ENCODE measurements at places on chromosomes 7 and 10.

- peak; percentile 92 for DNase-seq
Measured at GRCh38 chr10:21495752-21496342, 29.6 kb downstream of the SKIDA1 start.

DNA sequence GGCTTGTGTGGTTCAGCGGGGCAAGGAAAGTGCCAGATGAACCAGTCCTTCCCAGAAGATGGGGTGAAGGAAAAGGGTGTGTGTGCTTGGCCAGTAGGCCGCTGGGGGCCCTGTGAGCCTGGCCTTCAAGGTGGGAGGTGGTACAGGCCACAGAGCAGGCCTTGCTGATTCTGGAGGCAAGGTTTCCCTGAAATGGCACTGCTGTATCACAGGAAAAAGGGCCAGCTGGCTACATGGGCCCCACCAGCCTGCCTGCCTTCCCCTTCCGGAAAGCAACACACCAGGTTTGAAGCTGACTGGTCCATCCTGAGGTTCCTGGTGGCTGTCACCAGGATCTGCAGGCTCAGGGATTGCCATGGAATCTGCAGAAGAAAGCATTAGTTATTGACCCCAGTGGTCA lies 12.5 kb downstream of the MMRN2 start:
- no peak for DNase-seq

- DNase-seq, result no peak
Measured at GRCh38 chr10:43878386-43878785, 229.7 kb upstream of the ZNF32 start.

- DNase-seq, result no peak
Measured at GRCh38 chr10:86956848-86957448, 467 bp downstream of the MMRN2 start.

DNA sequence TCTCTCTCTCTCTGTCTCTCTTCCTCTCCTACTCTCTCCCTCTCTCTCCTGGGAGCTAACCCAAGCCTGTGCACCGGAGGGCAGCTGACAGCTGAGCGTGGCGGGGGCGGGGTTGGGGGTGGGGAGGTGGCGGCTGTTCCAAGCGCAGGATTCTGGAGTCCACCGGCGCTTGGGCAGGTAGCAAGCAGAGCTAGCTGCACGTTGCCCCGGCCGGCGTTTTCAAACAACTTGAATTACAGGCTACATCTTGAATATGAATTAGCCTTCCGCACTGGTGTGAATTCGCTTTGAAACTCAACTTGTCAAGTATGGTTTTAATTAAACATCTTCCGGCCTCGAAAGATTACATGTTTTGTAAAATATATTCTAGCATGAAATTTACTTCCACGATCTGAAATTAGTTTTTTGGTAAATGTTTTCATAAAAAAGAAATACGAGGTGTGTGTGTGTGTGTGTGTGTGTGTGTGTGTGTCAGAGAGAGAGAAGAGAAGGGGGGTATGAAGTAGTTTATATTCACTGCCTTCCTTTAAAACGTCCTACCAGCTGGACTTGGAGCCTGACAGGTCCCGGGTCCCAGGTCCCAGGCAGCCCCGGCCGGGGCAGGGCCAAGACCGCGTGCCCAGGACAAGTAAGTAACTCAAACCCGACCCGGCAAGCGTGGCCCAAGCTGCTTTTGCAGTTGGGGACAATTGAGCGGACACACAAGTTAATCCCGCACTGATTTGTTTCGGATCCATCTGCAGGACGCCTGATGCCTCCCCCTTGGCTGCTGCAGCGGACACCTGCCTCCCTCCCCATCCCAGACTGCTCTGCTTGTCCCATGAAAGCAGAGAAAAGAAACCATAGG lies 9.0 kb upstream of the DLX6 start:
- no peak for DNase-seq

DNA sequence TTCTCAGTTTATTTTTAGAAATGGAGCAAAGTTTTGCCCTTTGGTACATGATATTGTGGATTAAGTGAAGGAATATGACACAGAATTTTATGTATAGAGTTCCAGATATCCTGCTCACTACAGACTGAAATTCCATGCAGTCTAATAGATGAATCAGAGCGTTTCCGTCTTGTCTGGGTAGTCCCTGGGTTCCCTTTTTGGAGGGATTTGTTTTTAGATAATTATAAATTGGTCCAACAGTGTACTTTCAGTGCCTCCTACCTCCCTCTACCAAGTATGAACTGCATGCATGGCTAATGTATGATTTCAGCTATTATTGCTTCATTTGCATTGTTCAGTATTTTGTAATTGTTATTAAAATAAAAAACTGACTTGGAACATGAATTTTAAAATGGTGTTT lies 74.4 kb downstream of the SEPTIN7 start:
- DNase-seq, result no peak

DNA sequence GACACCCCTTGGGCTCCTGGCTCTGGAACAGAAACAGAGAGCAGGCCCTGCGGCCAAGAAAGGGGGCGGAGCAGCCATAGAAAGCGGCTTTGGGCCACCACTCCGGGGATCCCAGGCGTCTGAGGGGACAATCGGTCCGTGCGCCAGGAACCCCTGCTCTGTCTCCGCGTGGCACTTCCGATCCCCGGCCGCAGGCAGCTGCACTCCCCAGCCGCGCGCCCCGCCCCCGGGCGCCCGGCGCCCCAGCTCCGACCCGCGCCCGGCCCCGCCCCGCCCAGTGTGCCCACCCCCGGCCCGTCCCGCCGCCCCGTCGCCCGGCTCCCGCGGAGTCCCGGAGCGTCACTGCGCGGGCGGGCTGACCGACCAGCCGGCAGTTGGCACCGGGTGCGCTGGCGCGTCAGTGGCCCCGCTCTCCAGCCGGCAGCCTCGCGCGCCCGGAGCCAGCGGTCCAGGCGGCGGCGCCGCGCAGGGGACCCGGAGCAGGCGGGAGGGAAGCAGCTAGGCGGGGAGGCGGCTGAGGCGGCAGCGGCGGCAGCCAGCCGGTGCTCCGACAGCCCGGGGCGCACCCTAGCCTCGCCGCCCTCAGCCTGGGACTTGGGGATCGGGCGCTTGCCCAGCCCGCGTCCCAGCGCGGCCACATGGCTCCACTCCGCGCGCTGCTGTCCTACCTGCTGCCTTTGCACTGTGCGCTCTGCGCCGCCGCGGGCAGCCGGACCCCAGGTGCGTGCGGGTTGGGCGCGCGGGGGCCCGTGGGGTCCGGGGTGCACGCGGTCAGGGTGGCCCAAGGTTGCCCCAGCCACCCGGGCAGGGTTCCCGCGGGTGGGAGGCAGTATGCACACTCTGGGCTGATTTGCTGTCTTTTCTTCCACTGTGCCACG lies at the start of gene ADAMTS14:
ADAMTS14 (plus strand) TSS at position 342 of the 878 bp plus-strand sequence; CDS start at position 639, 297 bp downstream.
- peak; percentile 81 for DNase-seq

DNA sequence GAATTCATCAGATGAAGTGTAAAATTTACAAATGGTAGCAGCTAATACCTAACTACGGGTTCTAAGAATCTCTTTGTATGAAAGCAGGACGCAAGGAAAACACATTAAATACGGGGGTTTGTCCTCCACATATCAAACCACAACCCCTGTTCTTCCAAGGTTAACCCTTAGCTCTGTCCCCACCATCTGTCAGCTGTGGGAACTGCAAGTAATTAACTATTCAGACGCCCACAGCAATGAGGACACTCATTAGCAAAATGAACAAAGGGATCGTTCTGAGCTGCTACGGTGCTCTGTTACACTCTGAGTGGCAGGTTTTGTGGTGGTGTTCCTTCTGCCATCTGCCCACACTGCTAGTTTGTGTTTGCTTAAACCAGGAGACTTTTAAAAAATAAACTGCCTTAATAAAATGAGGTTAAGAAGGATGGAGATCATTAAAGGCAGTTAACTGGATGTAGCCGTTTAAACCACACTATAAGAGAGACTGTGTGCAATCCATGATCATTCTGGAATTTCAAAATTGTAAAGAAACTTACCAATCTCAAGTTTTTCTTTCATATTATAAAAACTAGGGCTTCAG lies 51.4 kb downstream of the C10orf67 start:
- DNase-seq, result no peak

DNA sequence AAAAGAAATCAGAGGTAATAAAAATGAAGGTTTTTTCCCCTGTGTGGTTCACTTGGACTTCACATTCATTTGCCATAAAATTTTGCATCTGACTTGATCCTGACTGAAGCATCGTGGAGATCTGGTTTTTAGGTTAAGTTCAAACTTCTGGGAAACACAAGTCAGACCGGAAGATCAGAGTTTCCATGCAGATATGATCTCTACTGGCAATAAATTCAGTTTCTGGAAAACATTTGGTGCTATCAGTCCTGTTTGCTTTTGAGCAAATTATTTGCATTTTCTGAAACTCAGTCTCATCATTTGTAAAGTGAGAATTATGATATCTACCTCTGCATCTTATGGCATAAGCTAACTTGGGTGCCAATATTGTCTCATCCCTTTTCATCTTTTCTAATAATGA lies 81.3 kb upstream of the KCNMA1 start:
- no peak for DNase-seq

DNA sequence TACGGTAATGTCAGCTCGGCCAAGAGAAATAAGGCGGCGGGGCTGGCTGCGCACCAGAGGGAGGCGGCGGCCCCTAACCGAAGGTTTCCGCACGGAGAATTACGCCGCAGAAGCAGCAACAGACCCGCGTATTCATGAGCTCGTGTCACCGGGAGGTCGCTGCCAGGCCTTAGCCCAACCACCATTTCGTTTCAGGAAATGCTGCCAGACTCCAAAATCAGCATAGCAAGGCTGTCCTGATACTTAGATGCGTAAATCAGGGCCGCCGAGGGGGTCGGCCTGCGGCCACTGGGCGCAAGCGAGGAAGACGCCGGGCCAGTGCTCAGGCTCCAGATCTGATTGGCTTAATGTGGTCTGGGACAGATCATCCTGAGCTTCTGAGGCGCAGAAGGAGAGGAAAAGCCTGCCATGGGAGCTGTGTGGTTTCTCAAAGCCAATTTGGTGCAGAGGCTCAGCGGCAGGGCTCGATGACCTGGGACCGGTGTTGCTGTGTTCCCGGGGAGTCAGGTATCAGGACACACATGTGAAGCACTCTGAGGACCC lies 247.9 kb downstream of the BAMBI start:
- peak; percentile 83 for DNase-seq

GRCh38 chr7:31110331-31111108 lies 58.4 kb downstream of the ADCYAP1R1 start:
- DNase-seq, result no peak

- no peak for DNase-seq
Measured at GRCh38 chr10:130707389-130707979, 571.3 kb downstream of the GLRX3 start.

DNA sequence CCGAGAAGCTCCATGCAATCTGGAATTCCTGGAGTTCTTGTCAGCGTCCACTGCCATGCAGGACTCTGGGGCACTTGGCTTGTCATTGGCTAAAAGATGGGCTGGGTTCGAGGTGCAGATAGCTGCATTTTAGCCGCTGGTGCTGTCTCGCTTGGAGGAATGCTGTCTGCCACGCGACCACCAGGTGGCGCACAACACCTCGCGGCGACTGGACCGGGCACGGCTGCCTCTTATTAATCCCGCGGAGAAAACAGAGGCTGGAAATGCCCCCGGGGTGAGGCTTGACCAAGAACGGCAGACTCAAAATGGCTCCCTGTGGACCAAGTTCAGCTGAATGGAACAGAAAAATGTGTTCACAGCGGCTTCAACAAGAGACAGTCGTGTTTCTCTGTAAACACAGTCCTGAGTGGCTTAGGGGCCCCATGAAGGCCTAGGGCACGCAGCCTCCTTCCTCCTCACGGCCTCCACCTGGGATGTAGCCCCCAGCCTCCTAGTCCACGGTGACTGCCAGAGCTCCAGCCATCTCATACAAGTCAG lies 46.2 kb downstream of the AOC1 start:
- peak; percentile 83 for DNase-seq

- peak; percentile 67 for DNase-seq
Measured at GRCh38 chr10:44981172-44982113, 2.8 kb upstream of the DEPP1 start.

DNA sequence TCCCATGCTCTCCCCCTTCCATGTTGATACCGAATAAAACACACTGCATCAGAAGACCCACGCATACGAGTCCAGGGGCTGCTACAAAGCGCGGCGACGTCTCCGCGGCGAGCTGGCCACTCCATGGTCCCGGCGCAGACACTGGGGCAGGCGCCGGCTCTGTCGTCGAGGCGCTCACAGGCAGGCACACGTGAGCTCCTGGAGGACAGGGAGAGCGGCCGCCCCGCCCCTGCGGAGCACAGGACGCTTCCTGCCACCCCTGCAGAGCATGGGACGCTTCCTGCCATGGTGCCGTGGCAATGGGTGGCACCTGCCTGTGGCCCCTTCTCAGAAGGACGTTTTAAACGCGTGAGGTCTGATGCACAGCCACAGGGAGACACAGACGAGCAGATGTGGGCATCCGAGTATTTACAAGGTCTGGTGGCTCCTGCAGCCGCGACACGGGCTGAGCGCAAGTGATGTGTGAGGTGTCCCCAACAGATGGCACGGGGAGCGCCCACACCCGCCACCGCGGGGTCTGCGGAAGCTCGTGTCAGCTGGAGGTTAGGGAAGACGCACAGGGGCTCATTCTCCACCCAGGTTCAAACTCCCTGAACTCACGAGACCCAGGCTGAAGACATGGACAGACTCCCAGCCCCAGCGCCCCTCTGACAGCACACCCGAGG lies 21.4 kb upstream of the GPR146 start:
- no peak for DNase-seq

DNA sequence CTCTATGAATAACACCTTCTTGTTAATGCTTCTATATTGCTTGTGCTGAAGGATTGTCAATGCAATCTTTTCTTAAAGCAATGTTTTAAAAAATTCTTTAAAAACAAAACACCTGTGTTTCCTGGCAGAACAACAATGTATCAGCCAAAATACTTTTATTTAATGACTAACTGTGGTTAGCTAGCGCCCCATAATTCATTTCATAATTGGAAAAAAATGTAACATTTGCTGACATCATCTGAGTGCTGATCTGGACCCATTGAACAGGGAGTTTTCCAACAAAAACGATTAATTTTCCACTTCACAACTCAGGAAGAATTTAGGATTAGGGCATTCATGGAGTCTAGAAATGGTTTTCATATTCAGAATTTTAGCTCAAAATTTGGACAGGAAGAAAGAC lies 137.6 kb upstream of the CDK6 start:
- no peak for DNase-seq

DNA sequence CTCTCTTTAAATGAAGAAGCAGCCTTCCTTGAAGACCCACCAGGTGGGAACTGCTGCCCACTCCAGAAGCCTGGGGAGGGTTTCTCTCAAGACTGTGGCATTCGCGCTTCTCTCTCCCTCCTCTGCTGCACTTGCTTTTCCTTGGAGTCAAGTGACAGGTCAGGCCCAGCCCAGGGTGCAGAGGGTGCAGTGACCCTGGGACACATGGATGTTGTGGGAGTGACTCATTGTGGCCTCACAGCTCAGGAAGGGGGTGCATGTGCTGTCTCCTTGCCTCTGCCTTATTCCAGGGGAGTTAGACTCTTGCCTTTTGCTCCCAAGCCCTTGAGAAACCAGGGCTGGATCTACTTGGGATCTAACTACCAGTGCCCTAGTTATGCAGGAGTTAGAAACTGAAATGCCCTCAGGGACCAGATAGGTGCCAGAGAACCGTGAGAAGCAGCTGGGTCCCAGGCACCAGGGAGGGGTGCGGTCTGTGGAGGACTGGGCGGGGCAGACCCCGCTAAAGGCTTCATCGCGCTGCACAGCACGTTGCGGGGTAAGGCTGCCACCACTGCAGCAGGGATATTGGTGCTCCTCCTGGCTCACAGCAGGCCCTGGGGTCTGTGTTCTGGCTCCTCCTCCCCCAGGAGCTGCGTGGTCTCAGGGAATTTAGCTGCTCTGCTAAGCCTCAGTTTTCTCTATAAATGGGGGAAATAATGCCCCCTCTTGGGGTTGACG lies 11.4 kb downstream of the FAM241B start:
- DNase-seq, result no peak
